Fibroblast of mammary gland (primary cell): ENCODE measurements at places on chromosomes 13 and 19.

GRCh38 chr13:20921572-20921971 lies 19.0 kb upstream of the XPO4 start:
- DNase-seq = no peak

- peak; percentile 47 for DNase-seq
Measured at GRCh38 chr13:42820451-42820850, 39.1 kb downstream of the FAM216B start.

DNA sequence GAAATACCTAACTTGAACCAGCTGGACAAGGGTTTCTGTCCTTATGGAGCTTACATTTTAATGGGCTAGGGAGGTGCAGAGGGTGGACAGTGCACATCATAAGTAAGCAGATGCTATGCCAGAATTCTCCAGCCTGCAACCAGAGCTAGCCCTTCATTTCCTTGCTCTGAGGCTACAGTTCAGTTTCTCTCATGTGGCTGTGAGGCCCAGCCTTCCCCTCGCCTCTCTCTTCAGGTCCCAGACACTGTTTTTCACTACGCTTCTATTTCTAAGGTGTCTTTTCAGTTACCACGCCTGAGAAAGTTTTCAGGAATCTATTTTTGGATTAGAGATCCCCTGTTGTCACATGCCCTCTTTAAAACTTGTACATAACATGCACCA lies 141.9 kb downstream of the PCCA start:
- DNase-seq = no peak

- peak; percentile 15 for DNase-seq
Measured at GRCh38 chr13:95233026-95233635, 68.1 kb downstream of the ABCC4 start.
